ENCODE measurements at places on chromosomes 6 and 20. TPM values are rescaled to one million over a fixed set of nuclear protein-coding genes. Genes with fewer than 3 reads are reported as not detected.

The CLIC5 gene
- total RNA-seq, result 131 TPM

The RAET1E gene
- total RNA-seq, result 0.96 TPM

- no peaks in the 10 kb centered on the region for H3K4me1 ChIP-seq
- no peak for DNase-seq
- H3K27me3 ChIP-seq, result no peaks in the 10 kb centered on the region
- H3K4me3 ChIP-seq, result no peak overlapping the region
- H3K36me3 ChIP-seq, result no peaks in the 10 kb centered on the region
- no peak overlapping the region for H3K27ac ChIP-seq
Measured at GRCh38 chr6:6169141-6169540, 151.3 kb downstream of the F13A1 start.

DNA sequence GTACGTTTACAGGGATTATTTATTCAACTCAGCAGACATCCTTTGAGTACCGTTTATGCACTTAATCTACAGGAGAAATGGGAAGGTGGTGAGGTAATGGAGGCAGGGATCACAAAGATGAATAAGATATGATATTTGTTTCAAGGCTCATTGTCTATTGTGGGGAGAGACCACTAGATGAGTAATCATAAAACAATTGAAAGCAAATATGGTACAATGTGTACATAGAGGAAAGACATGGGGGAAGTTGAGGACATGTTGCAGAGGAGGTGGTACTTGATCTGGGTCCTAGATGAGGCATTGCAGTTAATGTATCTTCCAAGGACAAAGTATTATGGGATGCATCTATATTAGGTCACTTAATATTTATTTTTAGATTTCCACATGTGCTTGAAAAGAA lies 13.7 kb upstream of the CDC5L start:
- no peak for DNase-seq
- no peaks in the 10 kb centered on the region for H3K36me3 ChIP-seq
- no peaks in the 10 kb centered on the region for H3K4me1 ChIP-seq
- no peak overlapping the region for H3K4me3 ChIP-seq
- no peaks in the 10 kb centered on the region for H3K27me3 ChIP-seq

- H3K27me3 ChIP-seq, result no peaks in the 10 kb centered on the region
- no peak for DNase-seq
- no peaks in the 10 kb centered on the region for H3K36me3 ChIP-seq
- H3K4me1 ChIP-seq, result peaks cover 44% of the 10 kb centered on the region
Measured at GRCh38 chr6:125835221-125835744, 44.5 kb downstream of the NCOA7 start.

The DDO gene
- total RNA-seq, result 7.1 TPM

DNA sequence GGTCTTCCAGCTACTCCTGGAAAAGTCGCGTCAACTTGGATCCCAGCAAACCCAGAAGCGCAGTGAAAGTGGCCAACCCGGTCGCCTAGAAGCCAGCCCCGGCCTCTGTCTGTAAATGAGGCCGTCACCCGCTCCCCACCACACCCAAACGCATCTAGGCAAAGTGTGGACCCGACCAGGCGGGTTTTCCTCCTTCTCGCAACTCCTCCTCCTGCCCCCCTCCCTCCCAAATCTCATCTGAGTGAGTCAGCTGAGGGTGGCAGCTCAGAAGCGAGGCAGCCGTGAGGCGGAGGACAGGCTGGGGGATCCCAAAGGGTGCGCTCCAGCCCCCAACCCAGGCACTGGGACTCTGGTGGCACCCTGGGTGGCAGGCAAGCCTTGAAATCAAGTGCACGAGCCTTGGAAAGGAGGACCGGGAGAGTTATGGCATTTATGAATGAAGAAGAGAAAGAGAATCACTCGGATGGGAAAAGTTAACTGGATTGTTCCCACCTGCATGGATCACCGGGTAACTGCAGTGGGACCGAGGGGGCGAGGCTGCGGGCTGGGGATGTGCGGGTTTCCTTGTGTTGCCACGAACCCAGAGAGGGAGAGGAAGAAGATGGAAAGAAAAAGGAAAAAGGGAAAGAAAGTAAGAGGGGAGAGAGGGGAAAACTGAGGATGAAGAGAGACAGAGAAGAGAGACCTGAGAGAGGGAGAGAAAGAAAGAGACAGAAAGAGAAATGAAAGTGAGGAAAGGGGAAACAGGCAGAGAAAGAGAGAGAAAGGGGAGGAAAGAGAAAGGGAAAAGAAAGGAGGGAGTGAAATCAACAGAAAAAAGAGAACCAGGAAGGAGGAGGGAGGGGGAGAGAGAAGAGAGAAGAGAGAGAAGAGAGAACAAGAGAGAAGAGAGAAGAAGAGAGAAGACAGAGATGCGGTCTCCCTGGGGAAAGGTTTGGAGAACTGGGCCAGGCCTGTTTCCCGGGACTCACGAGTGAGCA lies at the start of gene APCDD1L:
Gene APCDD1L (minus strand): TSS at position 167 of the 980 bp plus-strand sequence. CDS start 692 bp downstream, outside the sequence.
- DNase-seq, result no peak
- H3K4me3 ChIP-seq, result no peak within 1 kb of the TSS
- no peaks in the 10 kb centered on the region for H3K4me1 ChIP-seq
- H3K36me3 ChIP-seq, result no peaks in the 10 kb centered on the region

The SNAP91 gene
- total RNA-seq, result not detected

The GNMT gene
- 1.4 TPM for total RNA-seq

DNA sequence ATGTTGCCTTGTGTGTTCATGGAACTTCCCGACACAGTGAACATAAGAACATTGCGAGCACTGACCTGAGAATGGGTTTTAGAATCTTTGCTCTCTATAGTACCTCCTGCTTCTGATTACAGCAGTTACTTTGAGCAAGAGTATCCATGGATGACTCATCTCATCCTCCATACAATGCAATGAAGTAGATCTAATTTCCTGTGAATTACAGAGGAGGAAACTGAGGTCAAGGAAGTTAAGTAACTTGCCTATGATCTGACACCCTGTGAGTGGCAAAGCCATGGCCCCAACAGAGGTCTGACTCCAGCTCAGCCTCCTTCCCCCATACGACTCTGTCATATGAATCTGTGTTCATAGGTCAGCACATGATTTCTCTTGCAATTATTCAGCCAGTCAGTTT lies 518.1 kb downstream of the TFAP2A start:
- H3K27me3 ChIP-seq, result no peaks in the 10 kb centered on the region
- H3K4me3 ChIP-seq, result no peak overlapping the region
- no peak overlapping the region for H3K27ac ChIP-seq
- H3K4me1 ChIP-seq, result no peaks in the 10 kb centered on the region

DNA sequence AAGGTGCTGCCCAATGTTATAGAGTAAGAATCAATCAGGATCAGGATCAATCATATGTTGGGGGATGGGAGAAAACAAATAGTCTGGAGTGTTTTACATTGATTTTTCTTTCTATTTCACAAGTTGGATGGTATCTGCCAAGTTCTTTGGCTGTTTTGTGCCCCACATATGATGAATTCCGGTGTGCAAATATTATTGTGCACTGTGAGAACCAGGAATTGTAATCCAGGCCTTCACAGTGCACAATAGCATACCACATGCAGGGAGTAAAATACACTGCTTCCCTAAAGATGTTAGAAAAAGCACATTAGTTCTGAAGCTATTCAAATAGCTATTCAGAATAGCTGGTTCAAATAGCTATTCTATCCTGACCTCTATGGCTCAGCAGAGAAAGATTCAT lies 133.7 kb downstream of the LCA5 start:
- no peaks in the 10 kb centered on the region for H3K27me3 ChIP-seq
- no peaks in the 10 kb centered on the region for H3K36me3 ChIP-seq
- no peak for DNase-seq
- H3K27ac ChIP-seq, result no peak overlapping the region

The ZKSCAN8 gene
- 20.9 TPM for total RNA-seq

GRCh38 chr6:136975089-136975715 lies 53.1 kb downstream of the SLC35D3 start:
- no peak for DNase-seq
- H3K27ac ChIP-seq, result no peak overlapping the region
- no peak overlapping the region for H3K4me3 ChIP-seq
- H3K36me3 ChIP-seq, result no peaks in the 10 kb centered on the region
- H3K4me1 ChIP-seq, result no peaks in the 10 kb centered on the region

Measured in upper lobe of right lung (tissue), 1 donor.